ENCODE measurements at places on chromosomes 2 and 18.
A peak's percentile ranks its signal among the peaks of the same experiment; 100 is the strongest.

GRCh38 chr2:98234776-98235175 lies 111.5 kb upstream of the CNGA3 start:
- DNase-seq: no peak

- no peak for DNase-seq
These were observed 36.0 kb upstream of the TEX51 start for GRCh38 chr2:126862730-126863129.

- no peak for DNase-seq
These were observed 537.5 kb downstream of the MBD2 start for GRCh38 chr18:53686965-53687364.

- DNase-seq: no peak
These were observed 24.3 kb upstream of the PSME4 start for GRCh38 chr2:53994818-53995808.

DNA sequence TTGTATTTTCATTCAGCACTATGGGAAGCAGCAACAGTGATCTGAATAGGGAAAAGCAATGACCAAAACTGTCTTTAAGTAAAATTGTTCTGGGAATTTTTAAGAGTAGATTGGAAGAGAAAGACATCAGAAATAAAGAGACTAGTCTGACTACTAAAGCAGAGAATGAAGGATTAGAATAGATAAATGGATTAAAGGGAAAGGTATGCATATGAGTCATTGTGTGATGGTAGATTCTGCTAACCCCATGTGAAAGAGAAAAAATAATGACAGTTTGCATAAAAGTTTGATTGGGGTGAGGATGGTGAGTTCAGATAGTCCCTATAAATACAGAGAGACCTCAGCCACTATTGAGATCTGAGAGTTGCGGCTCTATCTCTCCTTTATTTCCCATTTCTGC lies 139.6 kb upstream of the DCC start:
- DNase-seq: no peak

GRCh38 chr2:41782306-41783158 lies 265.3 kb upstream of the PKDCC start:
- DNase-seq: peak; percentile 33

DNA sequence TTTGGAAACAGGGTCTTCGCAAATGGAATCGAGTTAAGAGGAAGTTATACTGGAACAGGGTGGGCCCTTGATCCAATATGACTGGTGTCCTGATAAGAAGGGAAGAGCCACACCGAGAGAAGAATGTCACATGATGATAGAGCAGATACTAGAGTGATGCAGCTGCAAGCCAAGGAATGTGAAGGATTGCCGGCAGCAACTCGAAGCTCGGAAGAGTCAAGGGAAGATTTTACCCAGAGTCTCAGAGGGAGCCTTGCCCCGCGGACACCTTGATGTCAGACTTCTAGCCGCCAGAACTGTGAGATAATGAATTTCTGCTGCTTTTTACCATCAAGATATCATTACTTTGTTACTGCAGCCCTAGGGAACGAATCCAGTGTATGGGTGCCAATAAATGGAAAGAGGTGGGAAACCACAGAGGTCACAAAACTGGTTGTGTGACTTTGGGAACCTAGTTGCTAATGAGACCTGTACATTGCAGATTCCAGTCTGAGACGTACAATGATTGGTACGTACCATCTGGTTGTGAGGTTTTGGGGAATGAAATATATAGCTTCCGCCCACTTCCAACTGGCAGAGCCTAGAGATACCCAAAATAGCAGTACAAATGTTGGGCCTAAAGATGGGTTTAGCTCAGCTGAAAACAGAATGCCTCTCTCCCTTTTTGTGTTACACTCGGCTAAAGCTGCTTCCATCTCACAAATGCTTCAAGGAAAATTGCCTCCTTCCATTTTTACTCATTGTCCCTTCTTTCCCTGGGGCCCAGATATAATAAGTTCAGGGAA lies 28.6 kb upstream of the VWA3B start:
- DNase-seq: no peak

GRCh38 chr2:157808421-157808820 lies 67.7 kb downstream of the ACVR1 start:
- no peak for DNase-seq

DNA sequence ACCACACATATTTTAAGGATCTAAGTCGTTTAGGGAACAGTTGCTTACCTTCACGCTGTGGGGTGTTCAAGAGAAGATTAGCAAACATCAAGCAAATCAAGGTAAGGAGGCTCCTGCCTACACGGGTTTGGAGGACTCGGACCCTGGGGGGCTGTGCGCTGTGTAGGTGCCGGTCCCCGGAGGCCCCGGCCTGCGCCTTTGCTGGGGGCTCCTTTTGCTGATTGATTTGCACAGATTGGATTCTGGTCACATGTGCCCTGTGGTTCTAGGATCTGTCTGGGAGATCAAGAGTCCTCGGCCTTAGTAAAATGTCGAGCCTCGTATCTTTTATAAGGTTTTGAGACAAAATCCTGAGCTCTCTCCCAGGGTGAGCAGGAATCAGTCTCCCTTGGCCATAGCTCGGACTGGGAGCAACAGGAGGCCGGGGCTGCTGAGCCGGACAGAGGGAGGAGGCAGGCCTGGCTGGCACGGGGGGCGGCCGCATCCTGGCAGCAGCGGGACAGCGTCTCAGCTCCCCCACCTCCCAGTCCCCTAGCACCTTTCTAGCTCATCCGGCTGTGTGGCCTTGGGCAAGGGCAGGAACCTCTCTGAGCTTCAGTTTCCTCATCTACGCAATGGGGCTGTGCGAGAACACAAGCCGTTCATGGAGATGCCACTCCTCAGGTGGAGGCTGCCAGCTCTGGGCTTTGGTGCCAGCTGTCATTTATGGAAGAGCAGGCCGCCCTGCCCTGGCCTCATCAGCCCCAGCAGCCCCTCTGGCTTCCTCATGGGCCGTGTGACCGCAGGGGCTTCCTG lies 147.2 kb downstream of the MBP start:
- peak; percentile 14 for DNase-seq

DNA sequence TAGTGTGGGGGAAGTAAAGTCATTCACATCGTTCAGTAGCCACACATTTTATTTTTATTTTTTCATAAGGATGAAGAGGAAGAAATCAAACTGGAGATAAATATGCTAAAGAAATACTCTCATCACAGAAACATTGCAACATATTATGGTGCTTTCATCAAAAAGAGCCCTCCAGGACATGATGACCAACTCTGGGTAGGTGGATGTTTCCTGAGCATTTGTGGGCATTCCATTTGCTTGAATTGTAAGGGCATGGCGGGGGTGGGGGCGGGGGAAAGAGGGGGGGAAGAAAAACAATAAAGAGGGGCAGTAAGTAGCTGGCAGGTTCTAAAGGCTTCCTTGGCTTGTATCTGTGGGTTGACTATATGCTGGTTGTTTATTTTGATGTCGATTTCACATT lies 126.4 kb downstream of the MAP4K4 start:
- DNase-seq: no peak

DNA sequence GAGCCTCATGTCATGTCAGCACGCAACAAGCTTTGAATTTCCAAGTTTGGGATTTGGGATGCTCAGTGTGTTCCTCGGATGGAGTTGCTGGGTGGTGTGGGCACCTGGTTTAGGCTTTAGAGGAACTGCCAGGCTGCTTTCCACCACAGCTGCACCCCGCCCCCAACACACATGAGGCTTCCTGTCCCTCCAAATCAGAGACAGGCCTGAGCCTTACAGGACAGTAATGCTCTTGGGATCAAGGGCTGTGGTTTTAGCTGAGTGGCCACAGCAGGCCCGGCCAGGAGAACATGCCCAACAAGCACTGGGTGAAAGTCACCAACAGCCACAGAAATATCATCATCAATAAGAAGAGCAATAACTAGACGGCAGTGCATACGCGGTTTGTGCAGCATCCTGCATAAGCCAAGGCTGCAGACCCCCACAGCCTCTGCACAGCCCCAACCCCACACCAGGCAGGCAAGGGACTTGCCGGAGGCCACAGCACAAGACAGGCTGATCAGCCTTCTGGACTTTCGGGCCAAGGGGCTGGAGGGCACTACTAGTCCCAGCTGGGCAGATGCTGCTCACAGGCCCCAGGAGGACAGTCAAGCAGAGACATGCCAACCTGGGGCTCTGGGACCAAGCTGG lies 29.7 kb upstream of the GPC1 start:
- no peak for DNase-seq

- DNase-seq: no peak
These were observed 10.0 kb upstream of the ALLC start for GRCh38 chr2:3647831-3648651.

DNA sequence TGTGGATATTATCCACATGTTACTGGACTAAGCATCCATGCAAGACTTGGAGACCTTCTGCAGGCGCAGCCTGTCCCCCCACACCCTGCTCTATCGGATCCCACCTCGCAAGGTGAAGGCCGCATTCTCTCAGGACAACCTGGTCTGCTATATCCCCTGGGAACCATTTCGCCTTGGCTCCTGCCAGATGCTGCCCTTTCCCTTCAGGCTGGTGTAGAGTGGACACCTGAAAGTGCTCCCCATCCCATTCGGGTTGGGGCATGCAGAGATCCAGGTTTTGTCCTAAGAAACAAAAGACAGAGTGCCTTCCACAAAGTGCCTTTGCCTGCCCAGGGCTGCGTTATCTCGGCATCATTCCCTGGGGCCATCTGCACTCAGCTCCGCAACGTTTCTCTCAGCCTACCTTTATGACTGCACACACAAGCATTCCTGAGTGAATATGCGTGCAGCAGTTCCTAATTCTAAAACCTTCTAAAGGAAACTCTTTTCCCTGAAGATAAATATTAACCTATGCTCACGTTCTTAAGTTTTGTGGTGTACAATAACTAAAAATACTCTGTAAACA lies 20.5 kb downstream of the FHL2 start:
- no peak for DNase-seq

DNA sequence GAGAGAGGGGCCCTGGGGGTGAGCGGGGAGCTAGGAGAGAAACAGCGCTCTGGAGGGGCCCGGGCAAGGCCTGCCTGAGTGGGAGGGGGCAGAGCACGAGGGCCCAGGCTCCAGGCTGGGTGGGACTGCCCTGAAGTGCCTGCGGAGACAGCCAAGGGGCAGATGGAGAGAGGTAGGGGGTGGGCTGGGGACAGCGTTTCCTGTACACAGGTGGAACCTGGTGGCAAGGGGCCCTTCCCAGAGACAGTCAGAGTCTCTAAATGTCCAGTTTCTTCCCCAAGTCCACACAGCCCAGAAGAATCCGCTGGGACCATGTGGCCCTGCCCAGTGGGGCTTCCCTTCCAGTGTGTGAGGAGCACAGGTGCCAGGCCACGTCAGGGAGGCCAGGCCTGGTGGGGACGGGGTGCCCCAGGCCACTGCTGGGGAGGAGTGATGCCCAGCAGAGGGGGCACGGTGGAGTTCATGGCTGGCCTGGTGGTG lies 1.7 kb upstream of the GPR35 start:
- no peak for DNase-seq

DNA sequence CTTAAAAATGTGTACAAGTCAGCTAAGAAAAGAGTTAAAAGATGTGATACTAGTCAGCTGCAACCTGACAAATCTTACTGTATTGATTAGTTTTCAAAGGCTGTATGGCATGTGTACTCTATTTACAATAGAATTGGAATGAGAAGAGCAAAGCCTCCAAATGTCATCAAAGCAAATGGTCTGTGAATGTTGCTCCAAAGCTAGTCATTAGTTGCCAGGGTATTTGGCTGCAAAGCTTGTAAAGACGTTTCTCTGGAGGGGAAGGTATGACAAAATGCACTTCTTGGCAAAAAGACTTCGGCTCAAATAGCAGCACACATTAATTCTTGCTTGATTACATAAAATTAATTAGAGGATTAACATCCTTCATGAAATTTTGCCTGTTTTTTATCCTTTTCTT lies 59.3 kb downstream of the ETAA1 start:
- no peak for DNase-seq

DNA sequence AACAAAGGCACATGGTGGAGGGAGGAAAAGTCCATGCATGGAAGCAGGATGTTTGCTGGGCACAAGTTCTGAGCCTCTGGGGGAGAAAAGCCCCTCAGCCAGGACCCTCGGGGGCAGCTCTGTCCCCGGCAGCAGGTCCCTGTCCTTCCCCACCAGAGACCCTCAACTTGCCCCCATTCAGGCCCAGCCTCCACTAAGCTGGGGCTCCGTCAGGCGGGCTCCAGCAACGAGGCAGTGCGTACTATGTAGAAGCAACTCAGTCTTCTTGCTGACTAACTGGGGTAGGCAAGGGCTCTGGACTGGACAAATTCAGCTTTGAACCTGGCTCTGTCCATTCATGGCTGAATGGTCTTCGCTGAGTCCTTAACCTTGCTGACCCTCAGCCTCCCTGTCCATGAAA lies 23.0 kb downstream of the CFAP65 start:
- DNase-seq: no peak

GRCh38 chr2:44285174-44285573 lies 9.9 kb downstream of the SLC3A1 start:
- DNase-seq: no peak
